ENCODE measurements at places on chromosomes 3 and 15.
A peak's percentile ranks its signal among the peaks of the same experiment; 100 is the strongest.

GRCh38 chr3:21795921-21796320, 44.9 kb upstream of the ZNF385D start:
- H3K4me1 ChIP-seq: no peaks in the 10 kb centered on the region
- DNase-seq: no peak
- H3K27me3 ChIP-seq: no peaks in the 10 kb centered on the region

DNA sequence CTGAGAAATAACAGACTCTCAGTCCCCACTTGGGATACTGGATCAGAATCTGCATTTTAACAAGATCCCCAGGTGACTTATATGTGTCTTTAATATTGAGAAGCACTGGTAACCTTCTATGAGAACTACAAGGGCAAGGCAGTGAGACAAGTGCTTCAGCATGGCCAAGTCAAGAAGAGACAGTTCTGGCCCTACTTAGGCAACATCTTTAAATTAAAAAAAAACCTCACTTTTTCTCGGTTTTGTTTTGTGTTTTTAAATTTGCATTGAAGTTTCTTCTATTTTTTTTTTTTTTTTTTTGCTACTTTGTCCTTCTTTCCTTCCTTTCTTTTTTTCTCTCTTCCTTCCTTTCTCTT, 42.5 kb upstream of the SPTSSB start:
- H3K36me3 ChIP-seq: no peaks in the 10 kb centered on the region
- no peak for DNase-seq
- H3K4me1 ChIP-seq: no peaks in the 10 kb centered on the region

DNA sequence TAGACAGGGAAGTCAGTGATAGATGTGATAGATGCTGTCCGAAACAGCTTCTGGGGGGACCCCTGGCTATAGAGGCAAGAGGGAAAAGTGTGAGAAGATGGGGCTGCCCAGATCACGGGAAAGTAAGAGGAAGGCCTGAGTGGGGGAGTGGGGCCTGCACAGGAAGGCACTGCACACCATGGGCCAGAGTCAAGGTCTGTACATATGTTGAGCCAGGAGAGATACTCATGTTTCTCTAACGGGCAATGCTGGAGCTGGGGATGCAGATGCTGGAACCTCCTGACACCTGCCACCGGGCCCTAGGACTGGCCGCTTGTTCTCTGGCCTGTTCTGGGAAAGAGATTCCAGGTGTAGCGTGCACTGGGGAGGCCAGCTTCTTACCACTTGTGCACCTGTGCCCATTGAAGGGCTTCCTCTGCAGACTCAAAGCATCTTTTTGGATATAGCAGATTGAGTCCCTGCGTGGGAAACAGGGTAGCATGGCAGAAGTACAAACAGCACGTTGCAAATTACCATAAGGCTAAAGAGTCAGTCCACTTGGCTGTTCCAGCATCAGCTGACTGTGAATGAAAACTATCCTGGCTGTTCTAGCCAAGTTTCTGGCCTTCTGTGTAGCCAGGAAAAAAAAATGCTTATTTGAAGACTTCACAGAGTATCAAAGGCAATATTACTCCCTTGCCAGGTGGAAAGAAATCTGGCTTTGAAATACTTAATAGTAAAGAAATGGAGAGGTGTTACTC, 77.1 kb upstream of the GSK3B start:
- no peak overlapping the region for H3K27ac ChIP-seq
- H3K4me1 ChIP-seq: no peaks in the 10 kb centered on the region
- no peaks in the 10 kb centered on the region for H3K36me3 ChIP-seq
- H3K27me3 ChIP-seq: no peaks in the 10 kb centered on the region
- no peak for DNase-seq

DNA sequence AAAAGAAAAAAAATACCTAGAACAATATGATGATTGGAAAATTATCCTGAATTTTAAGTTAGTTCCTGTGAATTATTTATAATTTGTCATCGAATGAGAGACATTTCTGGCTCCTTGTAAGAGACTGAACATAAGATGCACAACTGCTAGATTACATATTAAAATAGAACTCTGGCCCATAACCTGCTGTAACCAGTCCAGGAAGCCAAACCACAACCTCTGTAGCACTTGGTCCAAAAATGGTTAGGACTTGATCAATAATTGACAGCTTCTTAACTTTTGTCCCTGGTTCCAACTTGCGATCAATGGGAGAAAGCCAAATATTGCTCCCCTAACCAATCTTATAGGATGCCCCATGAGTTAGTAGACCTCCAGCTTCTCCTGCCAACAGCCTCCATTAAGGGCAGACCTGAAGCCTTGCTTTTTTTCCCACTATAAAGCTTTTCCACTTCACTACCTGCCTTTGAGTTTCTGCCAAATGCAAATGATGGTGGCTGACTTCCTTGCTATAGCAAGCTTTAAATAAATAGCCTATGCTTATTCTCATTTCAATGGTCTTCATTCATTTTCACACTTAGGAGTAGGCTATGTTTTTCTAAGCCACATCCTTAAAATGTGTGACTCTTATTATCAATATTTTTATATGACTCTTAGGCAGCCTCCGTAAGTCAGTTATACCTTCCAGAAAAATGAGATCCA, 224.0 kb upstream of the ARHGEF26 start:
- H3K27me3 ChIP-seq: no peaks in the 10 kb centered on the region
- no peaks in the 10 kb centered on the region for H3K36me3 ChIP-seq
- no peak overlapping the region for H3K4me3 ChIP-seq
- no peaks in the 10 kb centered on the region for H3K4me1 ChIP-seq
- no peak overlapping the region for H3K27ac ChIP-seq

DNA sequence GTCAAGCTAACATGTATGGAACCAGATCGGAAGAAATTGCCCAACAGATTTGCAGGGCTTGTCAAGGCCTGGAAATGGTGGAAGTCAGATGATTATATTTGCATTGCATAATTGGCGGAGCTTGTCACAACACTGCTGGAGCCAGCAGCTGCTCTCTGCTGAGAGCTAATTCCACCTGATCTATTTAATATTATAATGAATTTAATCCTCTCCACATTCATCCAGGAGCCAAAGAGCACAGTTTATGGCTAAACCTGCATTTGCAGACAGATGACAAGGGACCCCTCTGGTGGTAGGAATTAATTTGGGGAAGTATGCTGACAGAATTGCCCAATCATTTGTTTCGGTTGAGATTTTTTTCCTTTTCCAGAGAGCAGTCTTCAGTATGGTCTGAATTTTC, 730.2 kb downstream of the TUSC7 start:
- no peak for DNase-seq
- no peaks in the 10 kb centered on the region for H3K27me3 ChIP-seq
- H3K4me1 ChIP-seq: peaks cover 17% of the 10 kb centered on the region
- H3K36me3 ChIP-seq: no peaks in the 10 kb centered on the region

- no peaks in the 10 kb centered on the region for H3K36me3 ChIP-seq
- DNase-seq: no peak
- H3K4me1 ChIP-seq: no peaks in the 10 kb centered on the region
- H3K27me3 ChIP-seq: no peaks in the 10 kb centered on the region
Observed at GRCh38 chr3:11991751-11992150, 12.4 kb upstream of the SYN2 start.

GRCh38 chr3:124834723-124835718, 52.1 kb downstream of the ITGB5 start:
- no peaks in the 10 kb centered on the region for H3K36me3 ChIP-seq
- H3K4me3 ChIP-seq: no peak overlapping the region
- no peaks in the 10 kb centered on the region for H3K27me3 ChIP-seq
- DNase-seq: peak; percentile 69

- H3K27ac ChIP-seq: no peak overlapping the region
- DNase-seq: no peak
- no peak overlapping the region for H3K4me3 ChIP-seq
- H3K27me3 ChIP-seq: no peaks in the 10 kb centered on the region
- H3K36me3 ChIP-seq: no peaks in the 10 kb centered on the region
Observed at GRCh38 chr3:188687389-188687788, 484.4 kb upstream of the TPRG1 start.

DNA sequence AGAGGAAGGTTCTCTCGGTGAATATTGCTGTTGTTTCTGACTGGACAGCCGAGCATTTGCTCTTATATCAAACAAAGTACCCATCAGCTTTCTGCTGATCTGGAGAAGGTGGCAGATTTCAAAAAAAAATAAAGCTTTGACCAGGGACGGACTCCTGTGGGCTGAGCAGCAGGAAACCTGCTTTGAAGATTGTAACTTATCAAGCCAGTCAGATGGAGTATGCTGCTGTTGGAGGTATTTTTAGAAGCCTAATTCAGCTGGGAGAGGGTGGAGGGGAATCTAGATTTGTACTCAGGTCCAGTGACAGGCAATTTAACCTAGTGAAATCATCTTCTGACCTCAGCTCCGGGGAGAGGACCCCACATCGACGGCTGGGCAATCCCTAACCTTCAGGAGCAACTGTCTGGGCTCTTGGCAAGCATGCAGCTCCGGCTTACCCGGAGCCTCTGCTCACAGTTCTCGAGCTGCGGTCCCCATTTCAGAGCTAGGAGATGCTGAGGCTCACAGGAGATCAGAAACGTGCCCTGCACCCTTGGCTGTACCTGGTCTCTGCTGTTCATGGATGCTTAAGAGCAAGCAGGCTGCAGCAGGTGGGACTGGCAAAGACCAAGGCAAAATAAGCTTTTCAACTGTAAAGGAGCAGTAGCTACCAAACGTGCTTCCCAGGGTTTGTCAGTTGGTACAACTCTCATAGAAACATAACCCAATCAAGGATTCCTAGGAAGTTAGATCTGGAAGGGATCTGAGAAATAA, 89.3 kb upstream of the ST8SIA2 start:
- DNase-seq: no peak
- H3K27me3 ChIP-seq: peaks cover 7% of the 10 kb centered on the region
- no peak overlapping the region for H3K27ac ChIP-seq
- H3K4me3 ChIP-seq: no peak overlapping the region

- no peak for DNase-seq
- H3K27me3 ChIP-seq: peaks cover 5% of the 10 kb centered on the region
- H3K36me3 ChIP-seq: no peaks in the 10 kb centered on the region
- no peaks in the 10 kb centered on the region for H3K4me1 ChIP-seq
- no peak overlapping the region for H3K27ac ChIP-seq
Observed at GRCh38 chr15:93200081-93200836, 111.2 kb upstream of the RGMA start.

- H3K4me1 ChIP-seq: no peaks in the 10 kb centered on the region
- H3K4me3 ChIP-seq: no peak overlapping the region
- DNase-seq: no peak
- H3K27ac ChIP-seq: peak overlapping the region; percentile 57
- H3K36me3 ChIP-seq: no peaks in the 10 kb centered on the region
Observed at GRCh38 chr15:35043373-35044095, 41.6 kb downstream of the NANOGP8 start.

GRCh38 chr3:72346526-72346926, 501.7 kb downstream of the SHQ1 start:
- no peaks in the 10 kb centered on the region for H3K27me3 ChIP-seq
- no peak overlapping the region for H3K4me3 ChIP-seq
- no peak for DNase-seq
- H3K27ac ChIP-seq: peak overlapping the region; percentile 54
- peaks cover 46% of the 10 kb centered on the region for H3K4me1 ChIP-seq

- H3K27me3 ChIP-seq: peaks cover 39% of the 10 kb centered on the region
- H3K27ac ChIP-seq: no peak overlapping the region
- no peak overlapping the region for H3K4me3 ChIP-seq
- peaks cover 10% of the 10 kb centered on the region for H3K4me1 ChIP-seq
- no peak for DNase-seq
Observed at GRCh38 chr3:134404366-134404885, 30.2 kb upstream of the AMOTL2 start.

Measured in left lung (tissue), 14 donors.